KBM-7 (cell line): ENCODE measurements at places on chromosomes 5 and 9.

- DNase-seq = no peak
Measured at GRCh38 chr5:124741711-124742496, 4.5 kb downstream of the ZNF608 start.

GRCh38 chr5:180046656-180047055, 24.9 kb downstream of the RNF130 start:
- DNase-seq = no peak

GRCh38 chr9:137807721-137808703, 69.6 kb upstream of the CACNA1B start:
- no peak for DNase-seq

DNA sequence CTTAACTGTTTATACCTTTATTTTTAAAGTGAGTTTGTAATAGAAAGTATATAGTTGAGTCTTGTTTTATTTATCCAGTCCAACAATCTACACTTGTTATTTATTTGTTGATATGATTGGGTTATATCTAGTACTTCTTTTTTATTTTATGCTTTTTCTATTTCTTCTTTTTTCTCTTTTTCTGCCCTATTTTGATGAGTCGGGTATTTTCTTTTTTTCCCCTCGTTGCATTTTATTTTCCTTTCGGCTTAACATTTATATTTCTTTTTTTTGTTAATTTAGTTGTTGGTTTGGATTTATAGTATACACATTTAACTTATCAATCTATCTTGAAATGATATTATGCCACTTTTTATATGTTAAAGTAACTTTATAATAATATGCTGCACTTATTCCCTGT, 111.7 kb upstream of the IZUMO3 start:
- DNase-seq = no peak

GRCh38 chr5:160023007-160023907, 14.3 kb downstream of the TTC1 start:
- no peak for DNase-seq

DNA sequence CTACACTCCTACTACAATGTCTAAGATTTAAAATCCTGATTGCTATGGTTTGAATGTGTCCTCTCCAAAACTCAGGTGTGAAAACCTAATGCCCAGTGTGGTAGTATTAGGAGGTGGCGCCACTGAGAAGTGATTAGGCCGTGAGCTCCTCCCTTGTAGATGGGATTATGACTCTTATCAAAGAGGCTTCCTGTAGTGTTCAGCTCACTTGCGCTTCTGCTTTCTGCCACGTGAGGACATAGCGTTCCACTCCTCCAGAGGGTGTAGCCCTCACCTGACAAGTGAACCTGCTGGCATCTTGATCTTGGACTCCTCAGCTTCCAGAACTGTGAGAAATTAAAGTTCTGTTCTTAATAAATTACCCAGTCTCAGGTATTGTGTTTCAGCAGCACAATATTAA, 33.0 kb upstream of the WHRN start:
- DNase-seq = peak; percentile 25

- no peak for DNase-seq
Measured at GRCh38 chr9:114404531-114404930, 16.7 kb upstream of the AKNA start.

DNA sequence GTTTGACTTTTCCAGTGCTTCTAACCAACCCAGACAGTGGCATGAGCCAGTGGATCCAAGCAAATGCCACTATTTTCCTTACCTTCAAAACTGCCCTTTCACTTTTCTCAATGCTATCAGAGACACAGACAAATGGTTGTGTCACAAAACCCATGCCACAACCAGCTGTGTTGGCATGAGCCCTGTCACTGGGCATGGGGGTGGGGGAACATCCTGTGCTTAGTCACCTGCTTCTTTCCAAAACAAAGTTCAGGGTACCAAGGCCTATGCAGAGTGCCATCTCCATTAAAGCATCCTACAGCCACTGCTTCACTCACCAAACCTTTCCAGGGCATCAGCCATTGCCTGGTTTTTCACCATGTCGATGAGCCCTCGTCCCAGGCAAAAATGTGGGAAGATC, 30.1 kb downstream of the NIPSNAP3B start:
- no peak for DNase-seq

DNA sequence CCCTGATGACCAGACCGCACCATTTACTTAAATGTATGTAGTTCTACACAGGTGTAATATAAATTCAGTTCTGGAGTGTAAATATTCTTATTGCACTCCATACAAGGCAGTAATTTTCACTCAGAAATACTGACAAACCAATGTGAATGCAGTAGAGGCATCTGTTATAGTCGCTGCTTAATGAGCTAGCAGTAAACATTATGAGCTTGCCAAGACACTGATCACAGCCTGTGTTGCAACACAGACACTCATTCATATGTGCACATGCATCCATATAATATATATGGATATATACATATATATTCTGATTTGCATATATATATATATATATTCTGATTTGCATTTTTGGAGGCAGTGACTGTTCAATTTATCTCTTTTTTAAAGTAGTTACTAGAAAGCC, 435.1 kb upstream of the ST8SIA4 start:
- DNase-seq = no peak

DNA sequence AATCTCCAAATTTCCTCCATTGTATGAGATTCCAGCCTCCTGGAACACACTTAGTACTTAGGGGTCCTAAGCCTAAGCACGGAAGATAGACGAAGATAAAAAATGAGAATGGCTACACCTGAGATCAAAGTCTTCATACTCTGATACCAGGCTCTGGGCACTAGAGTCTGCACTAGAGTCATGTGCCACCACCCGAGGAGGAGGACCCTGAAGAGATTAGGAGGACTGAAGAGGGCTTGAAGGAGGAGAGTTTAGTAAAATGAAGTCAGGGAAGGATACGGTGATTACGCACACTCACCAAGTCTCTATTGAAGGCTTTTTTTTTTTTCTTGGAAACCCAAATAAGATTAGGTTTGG, 573 bp upstream of the SPATA24 start:
- DNase-seq = no peak

DNA sequence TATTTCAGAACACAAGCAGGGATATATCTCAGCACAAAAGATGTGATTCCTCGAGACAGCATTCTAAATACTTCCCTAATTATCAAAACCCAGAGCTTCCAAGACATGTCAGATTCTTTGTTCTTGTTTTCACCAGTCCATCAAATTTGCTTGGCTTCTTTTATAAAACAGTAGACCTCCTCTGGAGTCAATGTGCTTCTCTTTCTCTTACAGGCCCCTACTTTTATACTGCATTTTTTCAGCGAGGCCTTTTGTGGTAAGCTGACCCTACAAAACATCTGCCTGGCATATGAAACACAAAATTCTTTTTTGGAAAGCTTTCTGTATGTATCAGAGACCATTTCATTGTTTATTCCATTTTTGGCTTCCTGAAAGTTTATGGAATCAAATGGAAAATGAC, 81.8 kb downstream of the ARSB start:
- no peak for DNase-seq

GRCh38 chr5:123785162-123786071, 273.4 kb downstream of the CSNK1G3 start:
- no peak for DNase-seq

DNA sequence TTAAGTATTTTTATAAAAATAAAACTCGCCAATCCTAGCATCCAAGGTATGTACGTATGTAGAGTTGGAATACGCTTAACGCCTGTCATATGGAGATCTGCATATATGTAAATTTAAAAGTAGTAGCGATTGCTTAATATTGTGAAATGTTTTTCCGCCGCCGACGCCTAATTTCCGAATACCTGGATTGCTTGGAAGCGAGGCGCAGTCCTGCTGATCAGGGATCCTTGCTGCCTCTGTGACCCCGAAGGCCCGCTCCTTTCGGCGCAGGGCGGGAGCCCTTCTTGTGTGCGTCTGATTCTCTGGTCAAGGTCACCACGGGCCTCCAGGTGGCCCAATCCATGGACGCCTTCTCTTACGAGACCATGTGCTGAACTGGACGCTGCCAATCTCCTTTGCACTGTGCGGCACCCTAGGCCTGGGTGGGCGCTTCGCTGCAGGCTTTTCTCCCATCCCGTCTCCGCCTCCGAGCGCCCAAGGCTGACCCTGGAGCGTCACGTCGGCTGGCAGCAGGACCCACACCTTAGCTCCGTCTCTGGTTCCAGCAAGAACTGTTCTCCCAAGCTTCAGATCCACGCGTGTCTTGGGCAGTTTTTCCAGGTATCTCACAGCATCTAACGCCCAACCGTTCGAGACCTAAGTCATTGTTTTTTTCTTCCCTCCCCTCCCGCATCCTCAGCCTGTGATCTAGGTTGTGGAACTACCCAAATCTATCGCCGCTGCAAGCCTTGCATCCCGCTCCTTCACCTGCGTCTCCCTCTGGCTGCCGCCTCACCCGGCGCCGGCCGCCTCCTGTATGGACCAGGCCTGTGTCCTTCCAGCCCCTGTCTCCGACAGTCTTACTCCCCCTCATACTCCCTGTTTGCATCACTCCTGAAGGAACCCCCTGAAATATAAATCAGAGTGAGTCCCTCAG, 3.6 kb upstream of the TRIM41 start:
- DNase-seq = no peak

- DNase-seq = no peak
Measured at GRCh38 chr5:87423755-87424154, 11.0 kb upstream of the CCNH start.

DNA sequence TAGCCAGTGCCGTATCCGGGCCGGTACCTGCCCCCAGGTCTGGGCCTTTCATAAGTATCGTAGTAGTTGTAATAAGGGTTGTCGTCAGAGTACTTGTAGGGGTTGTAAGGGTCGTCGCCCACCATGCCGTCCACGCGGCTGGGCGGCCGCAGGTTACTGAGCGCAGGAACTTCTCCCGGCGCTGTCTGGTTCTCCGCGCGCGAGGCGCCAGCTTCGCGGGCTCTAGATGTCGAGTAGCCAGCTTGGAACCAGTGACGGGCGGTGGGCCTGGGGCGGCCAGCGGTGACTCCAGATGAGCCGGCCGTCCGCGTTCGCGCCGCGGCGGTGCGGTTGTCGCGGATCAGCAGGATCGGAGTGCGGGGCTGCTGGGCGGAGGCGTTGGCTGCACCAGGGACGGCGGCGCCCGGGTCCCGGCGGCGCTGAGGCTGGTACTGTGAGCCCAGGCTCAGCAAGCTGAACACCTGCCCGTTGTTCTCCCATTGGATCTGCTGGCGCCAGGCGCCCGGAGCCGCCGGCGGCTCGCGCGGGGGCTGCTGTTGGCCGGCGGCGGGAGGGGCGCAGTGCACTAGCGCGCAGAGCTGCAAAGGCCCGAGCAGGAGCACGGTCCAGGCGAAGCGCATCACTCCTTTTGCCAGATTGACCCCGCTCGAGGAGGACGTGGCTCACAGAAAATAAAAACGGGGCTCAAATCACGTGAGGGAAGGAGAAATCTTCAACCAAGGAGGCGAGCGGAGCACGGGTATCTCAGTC, 518 bp downstream of the LOX start:
- no peak for DNase-seq

DNA sequence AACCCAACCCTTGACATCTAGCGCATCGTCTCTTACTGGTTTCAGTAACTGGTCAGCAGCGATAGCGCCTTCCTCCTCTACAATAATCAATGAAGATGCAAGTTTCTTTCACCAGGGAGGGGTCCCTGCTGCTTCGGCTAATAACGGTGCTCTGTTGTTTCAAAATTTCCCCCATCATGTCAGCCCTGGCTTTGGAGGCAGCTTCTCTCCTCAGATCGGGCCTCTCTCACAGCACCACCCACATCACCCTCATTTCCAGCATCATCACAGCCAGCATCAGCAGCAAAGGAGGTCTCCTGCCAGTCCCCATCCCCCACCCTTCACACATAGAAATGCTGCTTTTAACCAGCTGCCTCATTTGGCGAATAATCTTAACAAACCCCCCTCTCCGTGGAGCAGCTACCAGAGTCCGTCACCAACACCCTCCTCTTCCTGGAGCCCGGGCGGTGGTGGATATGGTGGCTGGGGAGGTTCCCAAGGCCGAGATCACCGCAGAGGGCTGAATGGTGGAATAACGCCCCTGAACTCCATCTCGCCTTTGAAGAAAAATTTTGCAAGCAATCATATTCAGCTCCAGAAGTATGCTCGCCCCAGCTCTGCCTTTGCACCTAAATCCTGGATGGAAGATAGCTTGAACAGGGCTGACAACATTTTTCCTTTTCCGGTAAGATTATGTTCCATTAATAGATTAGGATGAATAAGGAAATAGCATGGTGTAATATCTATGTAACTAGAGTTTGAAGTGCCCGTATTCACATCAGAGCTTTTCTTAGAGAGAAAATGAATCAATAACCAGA, 2.2 kb downstream of the CPEB4 start:
- DNase-seq = peak; percentile 30

DNA sequence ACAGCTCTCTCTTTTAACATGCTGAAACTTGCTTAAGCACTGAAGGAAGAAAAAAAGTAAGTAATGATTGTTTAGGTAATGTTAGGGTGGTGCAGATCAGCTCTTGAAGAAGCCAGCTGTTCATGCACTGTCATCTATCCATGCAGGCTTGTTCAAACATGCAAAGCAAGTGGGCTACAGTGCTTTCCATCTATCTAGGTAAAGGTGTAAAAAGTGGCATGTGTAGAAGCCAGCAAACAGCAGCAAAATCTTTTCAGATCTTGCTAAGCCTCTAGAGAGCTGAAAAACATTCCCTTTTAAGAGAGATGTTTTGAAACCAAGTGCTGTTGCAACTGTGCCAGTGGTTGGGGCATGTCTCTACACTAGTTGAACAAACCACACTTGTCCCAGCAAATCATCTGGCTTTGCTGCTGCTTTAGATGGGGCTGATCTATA, 214.4 kb downstream of the EFNA5 start:
- DNase-seq = no peak

GRCh38 chr9:98538626-98539031, 170.1 kb downstream of the GABBR2 start:
- DNase-seq = no peak

DNA sequence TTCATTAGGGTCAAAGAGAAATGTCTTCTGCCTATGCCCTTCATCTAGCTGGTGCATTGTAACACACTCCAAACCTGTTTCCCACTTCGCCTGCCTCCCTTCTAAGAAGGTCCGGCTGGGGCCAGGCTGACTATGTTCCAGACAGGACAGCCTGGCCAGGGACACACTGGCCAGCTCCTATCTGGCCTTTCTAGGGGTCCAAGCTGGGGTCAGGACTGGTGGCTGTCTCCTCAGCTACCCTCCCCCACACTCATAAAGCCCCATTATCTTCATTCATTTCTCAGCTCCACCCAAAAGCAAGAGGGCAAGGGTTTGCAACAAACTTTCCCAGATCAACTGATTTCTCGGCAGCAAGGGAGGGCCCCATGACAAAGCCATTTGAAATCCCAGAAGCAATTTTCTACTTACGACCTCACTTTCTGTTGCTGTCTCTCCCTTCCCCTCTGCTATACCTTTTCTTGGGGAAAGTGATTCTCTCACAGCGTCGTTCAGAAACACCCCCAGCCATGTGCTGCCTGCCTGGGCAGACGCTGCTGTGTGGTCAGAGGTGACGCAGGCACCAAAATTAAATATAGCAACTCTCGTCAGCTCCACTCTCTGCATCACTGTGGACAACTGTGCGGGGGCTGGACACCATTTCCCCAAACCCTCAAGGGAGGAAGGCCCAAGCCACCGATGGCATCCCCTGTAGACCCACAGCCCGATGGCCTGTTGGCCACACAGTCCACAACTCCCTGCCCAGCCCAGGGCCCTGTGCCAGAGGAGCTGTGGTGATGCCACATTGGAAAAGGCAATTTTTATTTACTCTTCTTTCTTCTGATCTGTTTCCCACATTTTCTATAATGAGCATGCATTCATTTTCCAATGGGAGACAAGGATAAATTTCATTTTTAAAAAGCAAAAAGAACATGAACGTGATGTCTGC, 6.1 kb downstream of the IL13 start:
- DNase-seq = no peak

GRCh38 chr5:132662925-132663770, 5.2 kb downstream of the IL13 start:
- peak; percentile 35 for DNase-seq

GRCh38 chr5:56638061-56638621, 177.2 kb upstream of the MAP3K1 start:
- DNase-seq = no peak

- no peak for DNase-seq
Measured at GRCh38 chr5:78893940-78894677, 91.0 kb downstream of the ARSB start.
